Umbilical cord (tissue), 2 donors: ENCODE measurements at places on chromosomes 2 and 18. TPM values are rescaled to one million over a fixed set of nuclear protein-coding genes. Genes with fewer than 3 reads are reported as not detected.

PAX8 gene
- total RNA-seq: 0.24 TPM

B3GNT7 gene
- 3.9 TPM for total RNA-seq

TCF23 gene
- total RNA-seq: 1.7 TPM

GRCh38 chr2:234571620-234572407 lies 74.9 kb upstream of the ARL4C start:
- no peak for DNase-seq

DNA sequence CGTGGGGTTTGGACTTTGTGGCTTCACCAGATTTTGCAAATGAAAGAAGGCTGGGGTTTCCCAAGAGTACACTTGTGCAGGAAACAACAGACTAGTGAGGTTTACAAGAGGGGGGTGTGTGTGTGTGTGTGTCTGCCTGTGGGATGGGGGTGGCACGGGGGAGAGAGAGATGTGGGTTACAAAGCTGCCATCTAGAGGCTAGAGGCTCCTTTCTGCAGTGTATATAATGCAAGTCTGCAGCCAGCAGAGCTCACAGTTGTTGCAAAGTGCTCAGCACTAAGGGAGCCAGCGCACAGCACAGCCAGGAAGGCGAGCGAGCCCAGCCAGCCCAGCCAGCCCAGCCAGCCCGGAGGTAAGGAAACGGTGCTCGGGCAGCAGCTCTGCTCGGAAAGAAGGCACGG lies at the start of gene ACKR3:
ACKR3 (plus strand) TSS at position 253 of the 401 bp plus-strand sequence. CDS start 10,641 bp downstream, outside the sequence.
- DNase-seq: peak; percentile 94

GRCh38 chr2:136308611-136309010 lies 190.7 kb upstream of the CXCR4 start:
- no peak for DNase-seq
